ENCODE measurements at places on chromosomes 7 and 10. TPM values are rescaled to one million over a fixed set of nuclear protein-coding genes. Genes with fewer than 3 reads are reported as not detected.
A peak's percentile ranks its signal among the peaks of the same experiment; 100 is the strongest.

- DNase-seq, result no peak
Observed at GRCh38 chr7:46685051-46685450, 764.0 kb upstream of the IGFBP3 start.

DNA sequence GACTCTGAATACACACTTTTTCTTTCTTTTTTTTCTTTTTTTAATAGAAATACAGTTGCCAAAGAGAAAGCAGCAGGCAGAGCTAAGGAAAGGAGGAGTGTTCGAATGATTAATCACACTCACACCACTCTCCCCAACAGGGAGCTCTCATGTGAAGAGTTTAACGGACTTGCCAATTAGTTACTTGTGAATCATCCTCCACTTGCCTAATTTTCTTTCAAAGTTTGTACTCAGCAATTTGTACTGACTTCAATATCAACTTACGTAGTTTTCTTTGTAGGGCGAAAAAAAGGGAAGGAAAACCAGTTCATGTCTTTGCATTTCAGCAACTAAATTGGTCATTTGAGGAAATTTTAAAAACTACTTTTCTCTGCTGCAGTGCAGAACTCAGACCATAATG, 109.2 kb downstream of the PIP4K2A start:
- DNase-seq, result no peak

GRCh38 chr10:67695555-67695954, 440 bp downstream of the CTNNA3 start:
- DNase-seq, result no peak

GRCh38 chr7:100588438-100588837, 2.3 kb downstream of the FBXO24 start:
- no peak for DNase-seq

- DNase-seq, result no peak
Observed at GRCh38 chr7:157335236-157335635, 1.6 kb upstream of the DNAJB6 start.

GRCh38 chr10:822661-823367, 108.7 kb downstream of the LARP4B start:
- no peak for DNase-seq

- peak; percentile 31 for DNase-seq
Observed at GRCh38 chr10:62638062-62638477, 166.4 kb upstream of the ADO start.

DNA sequence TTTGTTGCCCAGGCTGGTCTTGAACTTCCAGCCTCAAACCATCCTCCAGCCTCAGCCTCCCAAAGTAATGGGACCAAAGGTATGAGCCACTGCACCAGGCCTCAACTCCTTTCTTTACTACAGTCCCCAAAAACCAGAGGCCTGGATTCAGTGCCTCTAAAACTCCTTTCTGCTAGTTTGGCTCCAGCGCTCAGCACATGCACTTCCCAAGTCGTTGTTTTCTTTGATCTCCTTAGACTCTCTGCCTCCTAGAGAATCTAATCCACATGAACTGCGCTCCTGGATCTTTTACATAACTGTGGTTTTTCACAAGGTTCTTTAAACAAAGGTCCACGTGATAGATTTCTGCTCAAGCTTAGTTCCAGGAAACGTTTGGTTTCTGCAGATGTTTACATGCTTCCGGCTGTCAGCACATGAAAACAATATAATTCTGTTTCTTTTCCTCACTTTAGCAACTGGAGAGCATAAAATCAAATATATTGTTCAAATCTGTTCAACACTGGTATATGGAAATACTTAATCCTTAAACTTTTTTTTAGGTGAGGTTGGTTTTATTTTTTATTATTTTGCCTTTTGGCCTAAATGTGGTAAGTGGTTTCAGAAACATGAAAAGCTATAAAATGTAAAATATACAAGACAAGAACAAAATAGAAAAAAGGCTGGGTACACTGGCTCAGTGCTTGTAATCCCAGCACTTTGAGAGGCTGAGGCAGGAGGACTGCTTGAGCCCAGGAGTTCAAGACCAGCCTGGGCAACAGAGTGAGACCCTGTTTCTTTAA, 270.5 kb upstream of the MKLN1 start:
- no peak for DNase-seq

- DNase-seq, result no peak
Observed at GRCh38 chr7:1542841-1543747, 12.6 kb downstream of the MAFK start.

GRCh38 chr7:113784956-113785355, 133.9 kb downstream of the PPP1R3A start:
- no peak for DNase-seq

GRCh38 chr10:102230861-102231356, 4.8 kb downstream of the ELOVL3 start:
- peak; percentile 67 for DNase-seq

- no peak for DNase-seq
Observed at GRCh38 chr7:40382145-40382544, 247.3 kb downstream of the SUGCT start.

GRCh38 chr10:92470026-92470425, 103.9 kb downstream of the IDE start:
- DNase-seq, result no peak

GRCh38 chr7:55561690-55562089, 10.6 kb downstream of the VOPP1 start:
- DNase-seq, result no peak

- DNase-seq, result no peak
Observed at GRCh38 chr10:2294739-2295138, 557.4 kb upstream of the ADARB2 start.

DNA sequence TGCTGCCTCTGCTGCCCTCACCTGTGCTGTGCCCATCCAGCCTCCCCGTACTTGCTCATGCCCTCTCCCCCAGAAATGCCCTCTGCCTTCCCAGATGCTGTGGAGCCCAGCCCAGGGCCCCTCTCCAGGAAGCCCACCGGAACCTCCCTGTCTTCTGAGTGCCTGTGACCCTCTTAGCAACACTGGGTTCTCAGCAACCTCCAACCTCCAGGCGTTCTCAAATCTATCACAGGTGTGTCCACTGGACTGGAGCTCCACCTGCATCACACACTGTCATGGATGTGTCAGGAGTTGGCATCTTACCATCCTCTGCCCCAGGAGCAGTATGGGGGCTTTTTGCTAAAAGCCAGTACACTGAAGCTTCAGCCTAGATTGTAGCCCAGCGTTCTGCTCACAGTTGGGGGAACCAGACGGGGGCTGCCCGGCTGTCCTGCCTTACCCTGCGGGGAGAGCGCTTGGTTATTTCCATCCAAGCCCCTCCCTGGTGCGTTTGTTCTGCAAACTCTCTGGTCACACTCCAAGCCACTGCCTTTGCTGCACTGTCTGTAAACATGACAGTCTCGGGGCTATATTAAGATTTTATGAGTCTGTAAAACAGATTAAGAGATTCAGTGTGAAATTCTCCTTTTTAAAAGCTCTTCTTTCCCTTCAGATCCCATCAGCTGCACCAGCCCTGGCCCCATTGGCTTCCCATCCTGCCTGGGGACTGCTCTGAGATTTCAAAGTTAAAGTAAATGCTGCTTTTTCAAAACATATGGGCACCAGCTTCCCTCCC, 71.3 kb upstream of the CPXM2 start:
- DNase-seq, result no peak

DNA sequence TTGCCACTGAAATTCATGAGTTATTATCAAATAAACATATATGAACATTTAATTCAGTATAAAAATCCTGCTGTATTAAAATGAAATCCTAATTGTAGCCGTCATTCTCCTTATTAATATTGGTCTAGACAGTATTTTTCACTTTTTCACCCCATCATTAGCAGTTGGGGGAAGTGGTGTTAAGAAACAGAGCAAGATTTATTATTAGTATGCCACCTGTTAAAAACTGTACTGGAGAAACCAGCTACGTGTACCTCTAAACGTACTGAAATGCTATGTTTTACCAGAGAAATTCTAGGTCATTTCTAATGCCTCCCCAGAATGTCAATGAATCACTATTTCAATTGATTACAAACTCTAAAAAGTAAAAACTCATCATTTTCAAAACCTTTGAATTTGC, 9.8 kb upstream of the ZNRF2 start:
- no peak for DNase-seq

DNA sequence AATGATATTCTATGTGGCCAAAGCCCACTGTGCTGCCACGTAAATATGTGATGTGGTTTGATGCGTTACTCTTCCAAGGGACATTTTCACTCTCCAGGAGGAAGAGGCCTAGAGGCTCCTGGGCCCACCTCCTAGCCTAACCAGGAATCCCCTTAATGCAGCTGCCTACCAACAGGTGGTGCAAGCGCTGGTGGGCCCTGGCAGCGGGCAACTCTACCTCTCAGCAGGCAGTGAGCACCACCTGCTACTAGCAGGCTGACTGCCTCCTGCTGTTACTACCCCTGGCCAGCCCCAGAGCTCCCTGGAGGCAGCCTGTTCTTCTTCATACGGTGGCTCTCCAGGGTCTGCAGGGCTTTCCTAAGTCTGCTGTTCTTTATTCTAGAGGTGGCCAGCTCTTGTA, 62.8 kb downstream of the CDH23 start:
- no peak for DNase-seq

- DNase-seq, result no peak
Observed at GRCh38 chr7:29987083-29987482, 2.5 kb downstream of the SCRN1 start.

- no peak for DNase-seq
Observed at GRCh38 chr7:47887016-47887640, 61.1 kb downstream of the PKD1L1 start.

DNA sequence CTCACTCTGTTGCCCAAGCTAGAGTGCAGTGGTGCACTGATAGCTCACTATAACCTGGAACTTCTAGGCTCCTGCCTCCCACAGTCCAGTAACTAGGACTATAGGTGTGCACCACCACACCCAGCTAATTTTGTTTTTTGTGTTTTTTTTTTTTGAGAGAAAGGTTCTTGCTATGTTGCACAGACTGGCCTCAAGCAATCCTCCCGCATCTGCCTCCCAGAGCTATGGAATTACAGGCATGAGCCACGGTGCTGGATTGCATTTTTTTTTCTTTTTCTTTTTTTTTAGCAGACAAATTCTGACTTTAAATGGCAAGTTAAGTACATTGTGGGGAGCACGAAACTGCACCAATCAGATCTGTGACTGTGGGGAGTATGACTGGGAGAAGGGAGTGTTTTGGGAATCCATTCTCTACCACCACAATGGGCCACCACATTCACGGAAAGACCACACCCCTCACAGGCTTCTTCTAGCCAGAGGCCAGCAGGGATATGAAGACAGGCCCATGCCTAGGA, 58.1 kb upstream of the MSMB start:
- no peak for DNase-seq

DNA sequence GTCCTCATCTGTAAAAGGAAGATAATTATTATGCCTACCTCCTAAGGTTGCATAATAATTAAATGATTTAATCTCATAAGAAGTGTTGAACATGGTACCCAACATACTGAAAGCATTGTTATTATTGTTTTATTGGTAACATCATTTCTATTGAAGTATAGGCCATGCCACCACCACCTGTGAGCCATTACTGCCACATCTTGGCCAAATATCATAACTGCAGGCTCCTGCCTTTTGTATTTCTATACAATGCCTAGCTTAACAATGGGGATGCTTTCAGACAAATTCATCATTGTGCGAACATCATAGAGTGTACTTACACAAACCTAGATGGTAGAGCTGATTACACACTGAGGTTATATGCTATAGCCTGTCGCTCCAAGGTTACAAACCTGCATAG, 61.1 kb upstream of the NPSR1 start:
- no peak for DNase-seq

- DNase-seq, result no peak
Observed at GRCh38 chr10:87925570-87925969, 62.1 kb downstream of the PTEN start.

DNA sequence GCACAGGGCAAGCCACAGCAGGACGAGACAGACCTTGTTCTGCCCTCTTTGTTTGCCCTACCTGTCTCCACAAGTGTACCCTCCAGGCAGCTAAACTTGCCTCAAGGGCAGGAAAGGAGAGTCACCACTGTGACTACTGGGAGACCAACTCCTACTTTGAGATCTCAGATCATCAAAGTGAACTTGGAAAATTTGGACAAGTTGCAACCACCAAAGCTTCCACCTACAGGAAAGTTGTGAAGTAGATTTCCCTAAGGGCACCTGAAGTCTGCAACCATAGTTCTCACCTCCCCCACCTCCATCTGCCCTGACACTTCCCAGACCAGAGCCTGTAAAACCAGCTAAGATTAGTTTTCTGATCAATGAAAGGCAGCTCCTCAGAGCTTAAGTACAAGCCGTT, 2.5 kb upstream of the WDR91 start:
- DNase-seq, result no peak

- no peak for DNase-seq
Observed at GRCh38 chr7:102469972-102470825, 5.4 kb downstream of the LRWD1 start.

DNA sequence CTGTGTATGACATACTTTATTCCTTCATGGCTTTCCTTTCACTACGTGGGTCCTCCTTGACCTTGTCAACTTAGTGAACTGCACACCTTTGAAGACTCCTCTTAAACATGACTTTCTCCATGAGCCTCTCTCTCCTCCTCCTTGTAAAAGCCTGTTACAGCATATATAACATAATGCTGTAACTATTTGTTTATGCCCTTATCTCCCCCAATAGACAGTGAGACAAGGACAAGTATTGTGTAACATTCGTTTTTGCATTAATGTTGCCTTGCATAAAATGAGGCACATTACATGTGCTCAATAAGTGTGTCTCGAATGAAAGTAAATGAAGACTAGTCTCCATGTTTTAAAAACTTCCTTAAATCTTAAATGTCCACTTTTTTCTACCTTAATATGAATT, 4.3 kb upstream of the LAMB1 start:
- DNase-seq, result no peak

DNA sequence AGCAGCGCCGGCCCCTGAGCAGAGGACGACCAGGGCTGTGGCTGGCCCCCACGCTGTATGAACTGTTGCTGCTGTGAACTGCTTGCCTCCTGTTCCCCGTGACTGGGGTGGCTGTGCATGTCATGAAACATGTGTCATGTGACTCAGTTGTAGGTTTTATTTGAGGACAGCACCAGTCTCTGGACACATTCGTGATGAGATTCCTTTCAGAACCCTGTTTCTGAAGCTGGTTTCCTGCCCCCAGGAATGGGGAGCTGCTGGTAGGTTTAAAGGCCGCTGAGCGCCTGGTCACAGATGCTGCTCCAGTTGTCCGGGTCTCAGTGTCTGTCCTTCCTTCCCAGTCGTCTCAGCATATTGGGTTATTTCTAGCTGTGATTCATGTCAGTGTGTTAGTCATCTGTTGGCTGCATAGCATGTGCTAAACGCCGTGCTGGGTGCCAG, 79.1 kb upstream of the PPIF start:
- no peak for DNase-seq

PLCE1 gene
- not detected for total RNA-seq

PRSS58 gene
- total RNA-seq, result not detected

DYNC1I1 gene
- total RNA-seq, result not detected

NUPR2 gene
- not detected for total RNA-seq

CABCOCO1 gene
- total RNA-seq, result not detected

TRIM50 gene
- total RNA-seq, result not detected

COL17A1 gene
- not detected for total RNA-seq

NPTX2 gene
- not detected for total RNA-seq

ITIH5 gene
- total RNA-seq, result not detected

FANK1 gene
- total RNA-seq, result 0.50 TPM

MPP7 gene
- total RNA-seq, result 11.6 TPM

SEMA3D gene
- total RNA-seq, result not detected

ZNF853 gene
- 0.99 TPM for total RNA-seq

CASP2 gene
- 117 TPM for total RNA-seq

TUBAL3 gene
- not detected for total RNA-seq

RGS10 gene
- 173 TPM for total RNA-seq
